Kidney capillary endothelial cell (primary cell): ENCODE measurements at places on chromosomes 11 and 22.

DNA sequence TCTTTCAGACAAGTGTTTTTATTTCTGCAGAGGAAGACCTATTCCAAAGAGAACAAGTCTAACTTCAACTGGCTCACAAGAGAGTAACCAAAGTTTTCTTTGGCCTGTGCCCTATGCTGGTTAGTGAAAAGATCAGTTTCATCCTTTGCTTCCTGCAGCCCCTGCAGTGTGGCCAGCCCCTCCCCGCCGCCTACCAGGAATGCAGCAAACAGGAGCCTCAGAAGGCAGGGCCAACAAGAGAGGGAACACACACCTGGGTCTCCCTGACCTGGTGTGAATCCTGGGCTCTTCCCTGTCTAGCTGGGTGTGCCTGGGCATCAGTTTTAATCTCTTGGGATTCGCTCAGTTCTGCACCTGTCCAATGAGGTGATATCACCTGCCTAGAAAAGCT, 21.5 kb upstream of the SCARF2 start:
- no peak for DNase-seq

DNA sequence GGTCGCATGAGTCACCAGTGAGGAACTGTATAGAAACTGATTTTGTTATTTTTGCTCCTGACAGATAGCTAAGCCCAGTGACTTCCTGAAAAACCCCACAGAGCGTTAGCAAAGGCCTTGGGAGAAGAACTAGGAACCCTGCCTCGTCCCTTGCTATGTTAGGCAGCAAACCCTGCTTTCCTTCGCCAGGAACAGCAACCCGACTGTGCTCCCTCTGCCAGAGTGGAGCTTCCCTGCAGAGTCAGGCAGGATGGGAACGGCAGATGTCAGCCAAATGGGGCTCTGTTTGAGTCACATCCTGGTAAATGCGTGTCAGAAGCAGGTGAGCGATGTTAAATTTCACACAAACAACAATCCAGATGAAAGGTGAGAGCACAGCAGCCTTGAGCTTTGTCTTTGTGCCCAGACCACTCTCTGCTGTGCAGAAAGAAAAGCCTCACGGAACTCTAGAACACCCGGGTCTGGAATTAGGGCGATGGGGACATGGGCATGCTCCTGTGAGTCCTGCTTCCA, 186.6 kb downstream of the ADAMTS15 start:
- DNase-seq = peak; percentile 1

GRCh38 chr11:10927538-10927937, 69.7 kb upstream of the ZBED5 start:
- no peak for DNase-seq

GRCh38 chr11:34216706-34217105, 111.3 kb downstream of the NAT10 start:
- DNase-seq = no peak

- DNase-seq = no peak
Measured at GRCh38 chr11:119370486-119371046, 10.9 kb downstream of the USP2 start.

GRCh38 chr11:111913997-111914396, 1.5 kb downstream of the HSPB2 start:
- no peak for DNase-seq

GRCh38 chr11:69375316-69376154, 81.6 kb downstream of the MYEOV start:
- no peak for DNase-seq

- peak; percentile 94 for DNase-seq
Measured at GRCh38 chr11:86719781-86720463, 47.5 kb upstream of the ME3 start.

- DNase-seq = no peak
Measured at GRCh38 chr11:57214494-57214893, 22.6 kb downstream of the APLNR start.

GRCh38 chr11:115321605-115322289, 182.5 kb downstream of the CADM1 start:
- DNase-seq = no peak

GRCh38 chr22:38236786-38237185, 35.0 kb downstream of the MAFF start:
- no peak for DNase-seq

- DNase-seq = no peak
Measured at GRCh38 chr11:61102667-61103571, 630 bp downstream of the CD5 start.

DNA sequence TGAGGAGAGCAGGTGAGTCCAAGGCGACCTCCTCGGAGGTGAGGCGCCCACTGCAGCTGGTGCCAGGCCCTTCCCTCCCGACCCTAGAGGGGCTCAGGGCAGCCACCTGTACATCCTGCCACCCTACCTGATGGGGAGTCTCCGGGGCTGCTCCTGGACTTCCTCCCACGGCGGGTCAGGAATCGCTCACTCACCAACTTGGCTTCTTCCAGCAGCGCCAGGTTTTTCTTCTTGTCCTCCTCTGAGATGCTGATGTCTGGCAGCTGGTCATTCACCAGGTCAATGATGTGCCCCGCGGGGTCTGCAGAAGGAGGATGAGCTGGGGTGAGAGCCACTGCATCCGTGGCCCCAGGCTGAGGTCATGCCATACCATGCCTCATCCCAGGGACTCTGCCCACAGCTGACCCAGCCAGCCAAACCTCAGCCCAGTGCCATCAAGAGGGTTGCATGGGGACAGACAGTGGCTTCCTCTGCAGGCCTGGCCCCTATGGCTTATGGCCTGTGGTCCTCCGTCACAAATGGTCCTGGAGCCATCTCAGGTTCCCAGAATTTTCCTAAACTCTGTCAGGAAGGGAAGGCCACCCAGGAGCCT, 61.0 kb upstream of the LYVE1 start:
- DNase-seq = no peak

DNA sequence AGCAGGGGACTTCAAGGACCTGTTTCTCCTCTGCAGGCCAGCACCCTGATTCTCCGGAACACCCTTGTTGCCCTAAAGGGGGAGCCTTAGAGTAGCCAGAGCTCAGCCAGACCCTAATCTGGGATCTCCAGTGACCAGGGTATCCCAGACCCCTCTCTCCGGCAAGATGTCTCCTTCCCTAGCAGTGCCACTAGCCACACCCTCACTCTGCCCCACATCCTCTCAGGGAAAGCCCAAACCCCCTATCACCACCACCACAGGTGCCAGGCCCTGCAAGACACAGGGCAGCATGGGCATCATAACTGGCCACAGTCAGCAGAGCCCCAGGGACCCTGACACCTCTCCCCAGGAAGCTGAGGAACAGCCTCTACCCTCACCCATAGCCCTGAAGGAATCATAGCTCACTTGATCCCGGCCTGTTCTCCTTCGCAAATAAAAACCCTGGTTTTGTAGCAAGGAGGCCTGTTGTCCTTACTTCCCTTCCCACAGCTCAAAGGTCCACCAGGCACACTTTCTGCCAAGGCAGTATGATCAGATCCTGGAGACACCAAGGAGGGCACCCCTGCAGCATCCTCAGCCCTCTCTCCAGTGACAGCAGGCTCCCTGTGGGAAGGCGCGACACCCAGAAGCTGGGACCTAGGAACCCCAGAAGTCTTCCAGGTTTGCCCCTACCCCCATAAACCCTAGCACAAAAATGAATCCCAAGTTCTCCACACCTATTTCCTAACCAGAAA, 4.6 kb downstream of the CFL1 start:
- no peak for DNase-seq

- peak; percentile 57 for DNase-seq
Measured at GRCh38 chr11:122179961-122180834, 64.2 kb upstream of the BLID start.

- DNase-seq = peak; percentile 21
Measured at GRCh38 chr22:40679964-40680818, 907 bp downstream of the MCHR1 start.

- no peak for DNase-seq
Measured at GRCh38 chr11:78277314-78277994, 88.7 kb downstream of the USP35 start.

GRCh38 chr22:50182176-50183081, 3.3 kb upstream of the TRABD start:
- DNase-seq = no peak

- no peak for DNase-seq
Measured at GRCh38 chr11:118001494-118001971, 15.3 kb downstream of the IL10RA start.

GRCh38 chr11:43574949-43575912, 105.3 kb upstream of the HSD17B12 start:
- no peak for DNase-seq

GRCh38 chr22:36252754-36253522, at the start of gene APOL1:
Gene APOL1 (plus strand): TSS chr22:36253133. CDS start chr22:36254956, 1,823 bp downstream.
- no peak for DNase-seq

- no peak for DNase-seq
Measured at GRCh38 chr11:6746626-6747025, 25.1 kb downstream of the OR2AG2 start.

GRCh38 chr11:113288286-113288863, 26.0 kb upstream of the TTC12 start:
- no peak for DNase-seq

GRCh38 chr22:42256220-42256619, 14.2 kb downstream of the TCF20 start:
- no peak for DNase-seq

GRCh38 chr11:110319501-110319900, 23.1 kb upstream of the RDX start:
- no peak for DNase-seq

- DNase-seq = peak; percentile 40
Measured at GRCh38 chr11:43944761-43945311, 2.4 kb downstream of the C11orf96 start.

DNA sequence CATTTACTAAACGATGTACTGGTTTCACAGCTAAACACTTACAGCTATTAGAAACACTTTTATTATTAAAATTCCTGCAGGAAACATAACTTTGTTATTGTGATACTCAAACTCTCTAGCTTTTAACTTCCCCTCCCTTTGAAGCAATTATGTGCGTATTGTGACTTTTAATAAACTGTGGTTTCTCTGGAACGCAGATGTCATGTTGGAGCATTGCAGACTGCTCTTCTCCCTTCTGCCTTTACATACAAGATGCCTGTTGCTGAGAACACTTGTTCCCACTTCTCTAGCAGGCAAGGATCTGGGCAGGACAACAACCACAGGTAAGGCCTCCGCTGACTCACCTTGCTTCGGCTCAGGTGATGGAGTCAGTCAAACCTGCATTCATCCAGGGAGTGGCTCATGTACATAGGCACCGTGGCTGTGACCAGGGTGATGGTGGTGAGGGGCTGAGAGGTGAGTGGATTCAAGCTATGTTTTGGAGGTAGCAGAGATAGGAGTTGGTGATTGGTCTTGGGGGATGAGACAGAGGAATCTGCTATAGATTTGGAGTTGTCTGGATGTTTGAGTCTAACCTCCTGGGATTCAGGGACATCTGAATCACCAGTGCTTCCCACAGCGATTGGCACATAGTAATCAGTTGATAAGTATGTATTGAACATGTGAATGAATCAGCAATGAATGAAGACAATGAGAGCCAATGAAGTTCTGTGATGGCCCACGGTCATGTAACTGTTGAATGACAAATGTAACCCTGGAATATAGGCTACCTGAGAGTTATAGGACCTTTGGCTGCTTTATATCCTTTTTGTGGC, 106.0 kb downstream of the ADAMTS15 start:
- DNase-seq = no peak

DNA sequence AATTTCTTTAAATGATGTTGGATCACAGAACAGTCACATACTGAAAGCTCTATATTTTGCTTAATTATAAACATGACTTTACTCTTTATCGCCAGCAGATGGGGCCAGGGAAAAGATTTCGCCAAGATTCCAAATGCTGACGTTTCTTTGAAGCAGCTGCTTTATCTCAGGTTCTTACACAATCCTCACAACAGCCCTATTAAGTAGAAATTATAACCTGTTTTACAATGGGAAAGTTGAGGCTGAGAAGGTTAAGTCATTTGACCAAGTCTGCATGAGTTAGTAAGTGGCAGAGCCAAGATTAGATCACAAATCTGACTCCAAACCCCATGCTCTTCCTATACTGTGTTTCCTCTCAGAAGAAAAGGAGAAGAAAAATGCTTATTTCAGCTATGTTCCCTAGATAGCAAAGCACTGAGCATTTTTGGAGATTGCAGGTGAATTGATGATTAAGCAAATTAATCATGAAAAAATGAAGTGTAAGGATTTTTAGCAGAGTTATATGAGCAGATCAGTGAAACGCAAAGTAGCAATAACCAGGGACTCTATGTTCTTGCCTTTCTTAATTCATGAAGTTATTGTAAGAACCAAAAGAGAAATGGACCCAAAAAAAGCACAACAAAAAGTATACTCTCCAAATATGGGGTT, 79.0 kb downstream of the AASDHPPT start:
- DNase-seq = peak; percentile 52

DNA sequence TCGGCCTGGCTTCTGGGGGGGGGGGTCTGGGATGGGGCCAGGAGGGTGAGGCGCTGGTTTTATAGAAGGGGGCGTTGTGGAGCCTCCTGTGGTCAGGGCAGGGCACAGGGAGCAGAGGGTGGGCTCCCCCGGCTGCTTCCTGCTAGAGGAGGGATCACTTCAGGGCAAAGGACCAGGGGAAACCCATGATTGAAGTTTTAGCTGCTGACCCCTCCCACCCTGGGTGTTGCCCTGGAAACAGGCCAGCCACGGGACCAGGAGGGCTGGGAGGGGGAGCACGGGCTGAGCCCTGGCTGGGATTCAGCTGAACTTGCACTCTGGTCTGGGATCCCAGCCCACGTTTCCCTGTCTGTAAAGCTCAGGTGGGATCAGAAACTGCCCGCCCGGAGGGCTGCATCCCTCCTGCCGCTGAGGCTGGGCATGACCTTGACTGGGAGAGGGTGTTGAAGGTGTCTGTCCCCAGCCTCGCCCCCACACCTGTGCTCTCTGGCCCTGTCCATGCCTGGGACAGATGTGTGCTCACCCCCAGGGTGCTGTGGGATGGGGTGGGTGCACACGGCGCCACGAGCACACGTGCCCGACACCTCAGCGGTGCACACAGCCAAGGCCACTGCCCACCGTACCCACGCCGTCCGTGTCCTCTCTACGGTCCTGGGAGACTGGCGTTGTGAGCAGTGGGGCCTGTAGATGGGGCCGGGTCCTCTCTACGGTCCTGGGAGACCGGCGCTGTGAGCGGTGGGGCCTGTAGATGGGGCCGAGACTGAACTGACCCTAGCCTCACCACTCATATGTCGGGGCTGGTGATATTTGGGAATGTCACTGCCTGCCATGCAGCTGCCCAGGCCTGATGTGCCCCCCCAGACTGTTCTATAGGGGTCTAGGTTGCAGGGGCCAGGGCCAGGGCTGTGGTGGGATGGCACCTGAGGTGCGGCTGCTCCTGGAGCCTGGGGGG, 2.3 kb downstream of the TSPAN4 start:
- DNase-seq = no peak

GRCh38 chr11:26027887-26028286, 304.0 kb upstream of the ANO3 start:
- no peak for DNase-seq

GRCh38 chr11:127236776-127237175, 236.2 kb upstream of the KIRREL3 start:
- DNase-seq = no peak

- no peak for DNase-seq
Measured at GRCh38 chr11:88341522-88342251, 4.2 kb upstream of the CTSC start.
